Esophagus mucosa (tissue), 1 donor: ENCODE measurements at places on chromosomes 2 and 18. TPM values are rescaled to one million over a fixed set of nuclear protein-coding genes. Genes with fewer than 3 reads are reported as not detected.
A peak's percentile ranks its signal among the peaks of the same experiment; 100 is the strongest.

DNA sequence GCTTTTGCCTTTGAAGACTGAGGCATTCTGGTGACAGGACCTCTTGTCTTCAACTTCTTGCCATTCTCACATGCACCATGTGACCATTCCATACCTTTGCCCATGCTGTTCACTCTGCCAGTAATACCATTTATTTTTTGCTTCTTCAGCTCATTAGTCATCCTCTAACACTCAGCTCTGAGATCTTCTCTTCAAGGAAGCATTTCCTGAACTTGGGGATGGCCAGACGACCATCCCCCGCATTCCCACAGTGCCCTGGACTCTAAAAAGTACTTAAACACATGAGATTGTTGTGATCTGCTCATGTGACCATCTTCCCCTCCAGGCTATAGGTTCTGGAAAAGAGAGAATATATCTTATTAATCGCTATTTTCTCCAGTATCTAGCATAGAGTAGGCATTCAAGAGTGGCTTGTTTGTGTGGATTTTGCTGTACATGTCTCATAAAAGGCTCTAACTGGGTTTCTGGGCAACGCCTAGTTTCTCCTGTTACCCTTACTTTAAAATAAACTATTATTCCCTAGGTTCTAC is 33.9 kb downstream of the PAX3 start:
- no peak for ATAC-seq

DNA sequence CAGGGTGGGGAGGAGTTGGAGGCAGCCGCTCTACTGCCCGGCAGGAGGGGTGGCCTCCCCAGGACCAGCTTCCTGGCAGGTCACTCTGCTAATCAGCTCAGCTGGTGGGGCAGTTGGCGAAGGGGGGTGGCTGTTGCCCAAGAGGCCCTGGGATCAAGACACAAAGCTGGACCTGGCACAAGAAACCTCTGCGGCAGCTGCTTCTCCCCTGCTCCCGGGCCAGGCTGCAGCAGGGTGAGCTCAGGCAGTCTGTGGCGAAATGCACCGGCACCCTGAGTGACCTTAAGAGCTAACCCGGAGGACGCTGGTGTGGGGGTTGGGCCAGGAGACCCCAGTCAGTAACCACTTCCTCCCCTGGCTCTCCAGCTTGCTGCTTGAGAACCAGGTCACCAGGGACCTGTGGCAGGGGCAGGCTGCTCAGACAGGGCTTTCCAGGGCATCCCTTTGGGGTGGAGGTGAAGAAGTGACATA is 31.1 kb downstream of the TOGARAM2 start:
- ATAC-seq, result no peak

GRCh38 chr2:214730248-214730647 is 79.2 kb downstream of the BARD1 start:
- ATAC-seq, result no peak

GRCh38 chr2:235521844-235522243 is 28.0 kb downstream of the AGAP1 start:
- peak; percentile 71 for ATAC-seq

Gene NCL
- 403 TPM for total RNA-seq

Gene IL36RN
- total RNA-seq, result 64.1 TPM
